Activated T-cell treated with anti-CD3 and anti-CD28 coated beads, Interleukin-2, amount 50 U/mL, for 72 hours (primary cell): ENCODE measurements at places on chromosomes 11 and 22.
A peak's percentile ranks its signal among the peaks of the same experiment; 100 is the strongest.

- DNase-seq = no peak
These were observed 40.9 kb upstream of the ARFGAP3 start for GRCh38 chr22:42897960-42898359.

- DNase-seq = no peak
These were observed 161.1 kb downstream of the BBOX1 start for GRCh38 chr11:27201454-27202302.

DNA sequence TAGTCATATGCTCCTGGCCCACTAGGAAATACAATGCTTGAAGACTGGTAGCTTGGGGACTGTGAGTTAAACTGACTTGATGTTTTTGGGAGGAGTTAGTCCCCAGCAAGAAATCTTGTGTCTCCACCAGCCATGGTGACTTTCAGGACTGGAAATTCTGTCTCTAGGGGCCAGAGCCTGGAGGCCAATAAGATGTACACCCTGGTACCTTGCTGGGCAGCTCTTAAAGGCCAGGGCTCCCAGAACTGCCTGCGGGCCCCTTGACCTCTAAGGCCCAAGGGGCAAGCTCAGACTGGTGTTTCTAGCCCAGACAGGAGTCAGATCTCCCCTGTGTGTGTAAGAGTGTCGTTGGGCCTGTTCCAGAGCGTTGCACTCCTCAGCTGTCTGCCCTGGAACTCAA is 128.7 kb upstream of the C11orf58 start:
- no peak for DNase-seq

GRCh38 chr11:64647019-64647779 is 56.2 kb downstream of the SLC22A12 start:
- no peak for DNase-seq

DNA sequence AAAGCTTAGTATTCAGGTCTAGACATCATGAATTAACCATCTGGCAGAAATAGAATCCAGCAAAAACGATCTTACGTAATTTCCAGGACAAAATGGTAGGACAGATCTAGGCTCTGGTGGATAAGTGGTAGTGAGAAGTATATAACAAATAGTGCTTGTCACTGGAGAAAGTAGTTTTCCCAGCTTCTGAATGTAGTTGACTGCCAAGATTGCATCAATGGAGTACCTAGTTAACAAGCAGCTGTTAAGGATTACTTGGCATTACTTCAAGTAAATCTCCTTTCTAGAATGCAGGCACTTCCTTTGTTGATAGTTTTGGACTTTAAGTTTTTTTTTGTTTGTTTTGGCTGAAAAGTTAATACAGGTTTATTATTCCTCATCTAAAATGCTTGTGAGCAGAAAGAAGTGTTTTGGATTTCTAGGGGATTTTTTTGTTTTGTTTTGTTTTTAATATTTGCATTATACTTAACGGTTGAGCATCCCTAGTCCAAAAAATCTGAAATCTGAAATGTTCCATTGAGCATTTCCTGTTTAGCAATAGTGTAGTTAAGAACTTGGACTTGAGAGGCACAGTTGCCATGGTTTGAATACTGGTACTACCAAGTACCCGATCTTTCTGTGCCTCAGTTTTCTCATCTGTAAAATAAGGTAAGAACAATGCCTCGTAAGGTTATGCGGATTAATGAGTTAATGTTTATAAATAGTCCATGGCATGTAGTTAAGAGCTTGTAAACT is 20.3 kb downstream of the FAM118B start:
- no peak for DNase-seq

GRCh38 chr11:69774354-69775162 is 583 bp downstream of the FGF4 start:
- no peak for DNase-seq

- DNase-seq = no peak
These were observed 97.5 kb downstream of the CSTPP1 start for GRCh38 chr11:47034091-47034490.

GRCh38 chr11:122304306-122304705 is 188.3 kb upstream of the BLID start:
- no peak for DNase-seq

DNA sequence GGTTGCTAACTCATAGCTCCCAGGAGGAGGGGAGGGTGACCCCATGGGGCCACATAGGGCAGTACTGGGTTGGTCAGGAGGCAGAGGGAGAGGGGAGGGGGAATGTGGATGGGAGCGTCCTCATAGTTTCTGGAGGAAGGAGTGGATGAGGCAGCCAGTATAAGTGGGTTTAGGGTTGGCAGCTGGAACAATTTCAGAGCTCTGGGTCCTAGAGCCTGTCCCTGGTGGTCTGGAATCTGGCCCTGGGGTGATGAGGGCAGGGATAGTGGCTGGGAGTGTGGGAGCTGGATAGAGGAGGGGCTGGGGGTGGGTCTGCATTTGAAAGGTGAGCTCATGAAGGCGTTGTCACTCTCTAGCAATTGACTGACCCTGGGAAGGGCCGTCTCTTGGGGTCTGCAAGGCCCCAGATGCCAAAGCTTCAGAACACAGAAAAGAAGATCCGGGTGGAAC is 5.3 kb upstream of the MRGPRG start:
- DNase-seq = no peak

- DNase-seq = no peak
These were observed 19.7 kb downstream of the ZBED4 start for GRCh38 chr22:49873228-49873940.

- peak; percentile 89 for DNase-seq
These were observed 398 bp upstream of the ATG16L2 start for GRCh38 chr11:72813740-72814285.
